Fibroblast of villous mesenchyme (primary cell): ENCODE measurements at places on chromosomes 2 and 18. TPM values are rescaled to one million over a fixed set of nuclear protein-coding genes. Genes with fewer than 3 reads are reported as not detected.
A peak's percentile ranks its signal among the peaks of the same experiment; 100 is the strongest.

The WBP1 gene
- total RNA-seq: 45.4 and 50.5 TPM in 2 replicates

The EPHA4 gene
- total RNA-seq: 1.9 and 17.3 TPM in 2 replicates

The MALT1 gene
- total RNA-seq: 32.9 and 85.1 TPM in 2 replicates

The PLCD4 gene
- 0.97 and 2.2 TPM in 2 replicates for total RNA-seq

The UGP2 gene
- 148 and 221 TPM in 2 replicates for total RNA-seq

The KCNK3 gene
- under 0.01 TPM in 2 replicates for total RNA-seq

The UGT1A3 gene
- total RNA-seq: not detected in 2 replicates

The PKDCC gene
- total RNA-seq: 8.2 and 31.2 TPM in 2 replicates

The FSIP2 gene
- total RNA-seq: under 0.01 and 0.86 TPM in 2 replicates

The PIEZO2 gene
- 1.7 and 4.5 TPM in 2 replicates for total RNA-seq

The ANO7 gene
- 0.43 and 0.64 TPM in 2 replicates for total RNA-seq

The SERPINB12 gene
- not detected in 2 replicates for total RNA-seq

The GATA6 gene
- total RNA-seq: 5.2 and 8.7 TPM in 2 replicates

The STK25 gene
- 210 and 245 TPM in 2 replicates for total RNA-seq

The NETO1 gene
- 0.64 and 5.6 TPM in 2 replicates for total RNA-seq

The HJURP gene
- 12.2 and 27.2 TPM in 2 replicates for total RNA-seq

The CACNB4 gene
- total RNA-seq: 0.32 and 0.43 TPM in 2 replicates

The TLX2 gene
- total RNA-seq: not detected in 2 replicates

The RNF103 gene
- total RNA-seq: 16.8 and 25.0 TPM in 2 replicates

The SCYGR4 gene
- total RNA-seq: not detected in 2 replicates

The TSPYL6 gene
- total RNA-seq: not detected in 2 replicates

The TEX44 gene
- not detected in 2 replicates for total RNA-seq

The IL18R1 gene
- total RNA-seq: 0.43 and 0.64 TPM in 2 replicates

The ALLC gene
- under 0.01 TPM in 1 of 2 replicates, not detected in the other for total RNA-seq

The IL1R2 gene
- 0.32 TPM in 1 of 2 replicates, not detected in the other for total RNA-seq

GRCh38 chr2:178111743-178112142, 494 bp upstream of the RBM45 start:
- DNase-seq: no peak

- DNase-seq: no peak
Observed at GRCh38 chr18:57134618-57135135, 12.2 kb upstream of the BOD1L2 start.

- no peak for DNase-seq
Observed at GRCh38 chr2:196468394-196468793, 171.1 kb upstream of the CCDC150 start.

- peak; percentile 48 for DNase-seq
Observed at GRCh38 chr2:86764661-86765309, 25.9 kb downstream of the CD8A start.

GRCh38 chr2:54803783-54804751, 80.6 kb downstream of the EML6 start:
- no peak for DNase-seq

GRCh38 chr2:183490489-183490888, 366.2 kb downstream of the NUP35 start:
- no peak for DNase-seq

DNA sequence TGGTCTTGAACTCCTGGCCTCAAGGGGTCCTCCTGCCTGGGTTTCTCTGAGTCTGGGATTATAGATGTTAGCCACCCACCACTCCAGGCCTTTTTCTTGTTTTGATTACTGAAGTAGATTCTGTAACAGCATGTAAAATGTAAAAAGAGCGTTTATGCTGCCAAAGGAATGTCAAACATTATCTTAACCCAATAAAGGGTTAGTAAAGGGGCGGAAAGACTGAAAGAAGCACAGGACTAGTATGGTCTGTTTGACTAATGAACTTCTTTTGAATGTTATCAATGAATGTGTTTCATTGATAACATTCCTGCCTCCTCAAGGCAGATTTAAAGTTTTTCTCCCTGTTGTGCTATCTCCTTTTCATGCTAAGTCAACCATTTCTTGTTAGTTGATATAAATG, 29.4 kb downstream of the GPD2 start:
- DNase-seq: no peak

- no peak for DNase-seq
Observed at GRCh38 chr2:71150082-71150816, 19.8 kb downstream of the MPHOSPH10 start.

DNA sequence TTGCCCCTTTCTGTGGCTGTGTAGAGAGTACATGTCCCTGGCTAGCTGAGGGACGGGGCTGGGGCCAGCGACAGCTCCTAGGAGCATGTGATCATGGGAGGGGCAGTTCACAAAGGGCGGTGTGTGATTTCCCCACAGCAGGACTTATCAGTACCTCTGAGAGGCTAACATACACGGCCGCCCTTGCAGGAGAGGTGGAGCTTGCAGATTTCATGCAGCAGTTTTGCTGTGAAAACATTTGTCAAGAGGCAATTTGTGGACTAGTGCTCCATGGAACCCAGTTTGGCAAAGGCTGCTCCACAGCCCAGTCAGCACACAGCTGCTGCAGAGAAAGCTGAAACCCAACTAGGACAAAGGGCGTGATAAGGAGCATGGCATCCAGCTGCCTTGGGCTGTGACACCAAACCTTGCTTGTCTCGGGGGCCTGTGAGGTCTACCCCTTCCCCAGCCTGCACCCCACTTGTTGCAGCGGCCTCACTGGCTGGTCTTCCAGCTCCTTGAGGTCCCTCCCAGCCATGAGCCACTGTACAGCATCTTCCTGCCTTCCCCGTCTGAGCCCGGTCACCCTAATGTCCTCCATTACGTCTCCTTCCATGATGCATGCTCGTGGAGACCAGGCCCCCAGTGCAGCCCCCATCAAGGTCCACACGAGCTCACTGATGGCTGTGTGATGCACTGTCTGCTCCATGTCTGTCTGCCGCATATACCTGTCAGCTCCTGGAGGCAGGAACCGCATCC, 121.4 kb upstream of the HDAC4 start:
- no peak for DNase-seq

DNA sequence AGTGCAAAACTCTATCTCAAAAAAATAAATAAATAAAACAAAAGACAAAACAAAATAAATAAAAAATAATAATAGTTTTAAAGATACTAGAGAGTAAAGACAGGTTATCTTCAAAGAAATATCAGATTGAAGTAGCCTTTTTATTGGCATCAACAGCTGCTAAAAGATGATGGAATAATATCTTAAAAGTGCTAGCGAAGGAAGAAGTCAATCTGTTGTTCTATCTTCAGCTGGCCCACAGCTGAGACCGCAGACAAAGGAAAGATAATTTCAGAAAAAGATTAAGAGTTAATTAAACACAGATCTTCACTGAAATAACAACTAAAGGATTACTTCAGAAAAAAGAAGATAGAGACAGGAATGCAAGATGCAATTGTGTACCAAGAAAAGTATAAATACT, 130.2 kb upstream of the PKDCC start:
- no peak for DNase-seq

DNA sequence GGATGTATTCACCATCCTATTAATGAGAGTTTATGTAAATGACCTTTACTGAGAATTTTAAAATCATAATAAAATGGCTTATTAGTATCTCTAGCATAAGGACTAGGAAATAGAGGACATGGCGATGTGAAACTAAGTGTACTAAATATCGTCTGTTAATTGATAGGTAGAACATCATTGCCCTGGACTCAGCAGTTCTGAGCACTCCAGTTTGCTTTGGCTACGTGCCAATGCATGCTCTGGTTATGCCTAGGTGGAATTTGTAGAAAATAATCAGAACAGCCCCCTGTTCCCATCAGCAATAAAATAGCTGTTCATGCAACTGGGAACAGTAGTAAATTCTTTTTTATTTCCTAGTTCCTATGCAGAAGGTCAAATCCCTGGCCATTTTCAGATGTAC, 247.8 kb downstream of the DOK6 start:
- DNase-seq: no peak

DNA sequence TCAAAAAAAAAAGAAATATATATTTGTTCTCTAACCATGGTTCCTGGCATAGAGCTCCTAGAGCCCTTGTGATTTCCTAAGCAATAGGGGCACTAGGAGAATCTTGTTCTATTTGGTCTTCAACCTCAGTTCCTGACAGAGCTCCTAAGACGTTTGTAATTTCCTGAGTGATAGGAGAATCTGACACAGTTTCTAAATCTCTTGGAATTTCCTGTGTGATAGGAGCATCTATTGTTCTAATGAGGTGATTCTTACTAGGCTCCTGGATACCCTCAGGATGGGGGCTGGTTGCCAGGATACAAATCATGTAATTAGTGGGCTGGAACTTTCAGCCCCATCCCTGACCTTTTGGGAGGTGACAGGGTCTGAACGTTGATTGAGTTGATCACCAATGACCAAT, 245.8 kb downstream of the ZEB2 start:
- DNase-seq: no peak

GRCh38 chr18:31120594-31120993, 18.4 kb upstream of the DSC2 start:
- no peak for DNase-seq

GRCh38 chr2:153870308-153870707, 1.4 kb upstream of the GALNT13 start:
- no peak for DNase-seq

GRCh38 chr2:164560181-164560792, 61.0 kb downstream of the GRB14 start:
- DNase-seq: peak; percentile 28

DNA sequence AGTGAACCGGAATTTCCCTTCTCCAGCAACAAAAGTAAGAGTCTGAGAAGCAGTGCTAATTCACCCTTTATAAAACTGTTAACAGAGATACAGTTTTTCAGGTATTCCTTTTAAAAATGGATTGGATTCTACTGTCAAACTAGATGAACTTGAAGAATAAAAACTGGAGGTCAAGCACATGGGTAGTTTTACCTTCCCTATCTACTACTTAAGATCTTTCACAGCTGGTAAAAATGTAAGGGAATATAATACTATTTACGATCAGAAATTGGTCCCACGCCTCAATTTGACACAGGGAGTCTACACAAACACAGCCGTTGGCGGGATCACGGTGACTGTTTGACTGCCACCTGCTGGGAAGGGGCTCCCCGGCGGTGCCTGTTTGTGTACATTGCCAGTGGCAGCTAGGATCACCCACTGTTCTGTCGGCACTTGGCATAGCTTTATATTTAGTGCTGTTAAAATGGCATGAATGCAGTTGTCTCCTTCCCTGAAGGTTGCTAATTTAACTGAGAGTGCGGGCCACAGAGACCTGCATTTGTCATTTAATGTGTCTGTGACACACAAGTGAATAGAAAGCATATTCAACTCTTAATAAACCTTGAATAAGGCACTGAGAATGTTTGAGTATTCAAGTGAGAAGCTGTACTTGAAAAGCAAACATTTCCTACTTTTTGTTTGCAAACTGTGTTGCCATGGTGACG, 59.5 kb downstream of the ABCG8 start:
- no peak for DNase-seq

DNA sequence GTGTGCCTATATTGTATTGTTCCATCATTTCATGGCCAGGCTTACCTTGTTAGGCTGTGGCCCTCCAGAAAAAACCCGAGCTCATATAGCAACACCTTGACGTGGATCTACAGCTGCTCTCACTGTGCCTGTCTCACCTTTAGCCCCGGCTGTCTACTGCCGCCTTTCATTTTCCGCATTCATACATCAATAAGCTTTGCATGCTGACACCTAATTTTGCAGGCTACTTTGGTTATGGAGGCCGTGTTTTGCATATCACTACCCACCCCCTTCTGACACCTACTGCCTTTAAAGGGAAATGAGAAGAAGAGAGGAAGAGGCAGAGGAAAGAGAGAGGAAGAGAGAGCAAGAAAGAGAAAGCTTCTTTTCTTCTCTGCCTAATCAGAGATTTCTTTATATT, 702.9 kb downstream of the BCL11A start:
- no peak for DNase-seq

DNA sequence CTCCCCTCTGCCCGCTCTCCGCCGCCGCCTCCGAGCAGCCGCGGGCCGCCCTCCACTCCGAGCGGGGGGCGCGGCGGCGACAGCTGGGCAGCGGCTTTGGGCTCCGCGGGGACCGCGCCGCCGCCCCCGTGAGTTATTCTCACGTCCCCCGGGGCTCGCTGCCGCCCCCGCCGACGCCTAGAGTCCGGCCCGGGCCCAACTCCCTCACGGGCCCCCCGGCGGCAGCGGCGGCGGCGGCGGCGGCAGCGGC, 645 bp downstream of the MIB1 start:
- no peak for DNase-seq

GRCh38 chr18:7414459-7414858, 152.7 kb upstream of the PTPRM start:
- DNase-seq: peak; percentile 28

GRCh38 chr2:203909974-203910373, 26.6 kb upstream of the ICOS start:
- DNase-seq: no peak

DNA sequence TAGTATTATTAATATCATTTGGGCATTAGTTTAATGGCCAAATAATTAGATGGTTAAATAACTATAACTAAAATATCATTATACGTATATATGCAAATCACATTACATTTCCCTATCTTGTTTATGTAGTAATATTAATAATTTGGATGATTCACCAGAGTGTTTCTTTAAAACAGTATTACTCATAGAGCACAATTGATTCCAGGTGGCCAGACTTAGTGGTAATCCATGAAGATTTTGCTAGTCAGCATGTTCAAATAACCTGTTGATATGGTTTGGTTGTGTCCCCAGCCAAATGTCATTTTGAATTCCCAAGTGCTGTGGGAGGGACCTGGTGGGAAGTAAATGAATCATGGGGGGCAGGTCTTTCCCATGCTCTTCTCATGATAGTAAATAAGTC, 782.3 kb downstream of the LRP1B start:
- peak; percentile 36 for DNase-seq

GRCh38 chr2:184685999-184686841, 87.9 kb downstream of the ZNF804A start:
- no peak for DNase-seq

- DNase-seq: peak; percentile 82
Observed at GRCh38 chr2:102061962-102062795, 70.4 kb downstream of the IL1R2 start.

DNA sequence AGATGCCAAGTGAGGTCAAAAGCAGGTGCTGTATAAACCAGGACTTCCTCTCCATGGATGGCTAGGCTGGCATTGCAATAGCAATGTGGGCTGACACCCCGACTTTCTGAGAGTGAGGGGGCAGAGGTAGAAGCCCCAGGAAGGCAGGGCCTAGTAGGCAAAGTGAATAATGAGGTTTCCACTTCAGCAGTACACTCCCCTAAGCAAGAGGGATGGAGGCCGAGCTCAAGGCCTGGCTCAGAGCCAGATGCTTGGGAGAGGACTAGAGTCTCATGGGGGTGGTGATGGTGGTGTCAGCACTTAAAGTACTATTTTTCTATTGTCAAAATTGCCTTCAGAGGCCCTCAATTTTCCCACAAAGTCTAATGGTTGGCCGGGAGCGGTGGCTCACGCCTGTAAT, 41.6 kb upstream of the HK2 start:
- DNase-seq: no peak

GRCh38 chr2:224749136-224749535, 33.0 kb upstream of the CCDC195 start:
- DNase-seq: peak; percentile 2
